ENCODE measurements at places on chromosomes 11 and 22.

DNA sequence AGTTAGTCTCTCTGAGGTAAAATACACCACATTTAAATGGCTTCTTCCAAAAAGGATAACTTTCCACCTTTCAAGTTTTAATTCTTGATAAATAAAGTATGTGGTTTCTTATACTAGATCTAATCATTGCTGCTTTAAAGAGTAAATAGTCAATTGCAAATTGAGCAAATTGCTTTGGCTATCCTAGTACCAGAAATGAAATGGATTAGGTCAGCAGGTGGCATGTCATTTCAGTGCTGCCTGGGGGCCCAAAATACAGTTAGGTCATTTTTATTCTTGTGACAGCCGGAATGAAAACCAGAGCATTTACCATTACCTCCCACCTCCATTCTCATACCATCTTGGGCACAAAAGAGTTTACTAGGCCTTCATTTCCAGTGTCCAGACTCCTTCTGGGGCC is 70.2 kb downstream of the PHF21A start:
- DNase-seq, result no peak

- no peak for DNase-seq
Observed at GRCh38 chr11:4092026-4092425, 2.6 kb upstream of the RRM1 start.

DNA sequence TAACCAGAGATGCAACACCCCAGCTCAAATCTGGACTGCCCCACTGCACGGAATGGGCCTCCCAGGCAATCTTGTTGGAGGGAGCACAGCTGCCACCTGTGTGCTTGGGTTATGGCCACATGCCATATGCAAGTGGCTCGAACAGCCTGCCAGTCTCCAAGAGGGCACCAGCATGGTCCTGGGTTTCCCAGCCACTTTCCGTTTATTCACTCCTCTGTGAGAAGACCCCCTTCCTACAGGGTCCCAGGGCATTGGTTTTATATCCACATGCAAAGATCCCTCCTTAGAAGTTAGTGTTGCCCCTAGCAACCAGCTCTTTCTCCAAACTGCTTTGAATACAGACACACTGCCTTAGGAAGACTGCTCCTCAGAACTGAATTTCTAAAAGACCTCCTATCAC is 487.8 kb downstream of the BUD13 start:
- no peak for DNase-seq

GRCh38 chr11:116422556-116422955 is 350.2 kb downstream of the BUD13 start:
- DNase-seq, result no peak

DNA sequence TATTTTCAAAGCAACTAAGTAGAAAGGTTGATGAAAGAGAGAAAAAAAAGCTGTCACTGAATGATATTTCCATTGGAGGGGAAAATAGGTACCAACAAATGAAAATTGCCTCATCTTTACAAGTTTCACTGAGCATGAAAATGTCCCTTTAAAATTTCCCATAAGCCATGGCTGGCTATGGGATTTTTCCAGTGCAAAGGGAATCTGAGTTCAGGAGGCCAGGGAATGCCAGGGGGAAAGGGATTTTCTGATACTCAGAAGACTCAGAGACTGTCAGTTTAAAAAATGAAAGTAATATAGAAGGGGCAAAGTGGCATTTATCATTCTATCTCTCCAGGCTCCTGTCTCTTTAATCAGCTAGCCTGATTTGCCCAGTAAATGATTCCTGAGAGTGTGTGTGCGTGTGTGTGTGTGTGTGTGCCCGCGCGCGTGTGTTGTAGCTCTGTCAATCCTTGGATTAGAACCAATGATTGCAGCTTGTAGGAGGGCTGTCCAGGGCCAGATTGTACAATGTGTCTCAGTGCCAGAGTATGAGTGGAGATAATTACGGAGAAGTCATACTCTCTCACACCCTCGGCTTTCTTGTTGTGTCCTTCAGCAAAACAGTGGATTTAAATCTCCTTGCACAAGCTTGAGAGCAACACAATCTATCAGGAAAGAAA is at the start of gene NTM:
Gene NTM (plus strand): TSS at position 526 of the 662 bp plus-strand sequence.
- DNase-seq, result no peak

DNA sequence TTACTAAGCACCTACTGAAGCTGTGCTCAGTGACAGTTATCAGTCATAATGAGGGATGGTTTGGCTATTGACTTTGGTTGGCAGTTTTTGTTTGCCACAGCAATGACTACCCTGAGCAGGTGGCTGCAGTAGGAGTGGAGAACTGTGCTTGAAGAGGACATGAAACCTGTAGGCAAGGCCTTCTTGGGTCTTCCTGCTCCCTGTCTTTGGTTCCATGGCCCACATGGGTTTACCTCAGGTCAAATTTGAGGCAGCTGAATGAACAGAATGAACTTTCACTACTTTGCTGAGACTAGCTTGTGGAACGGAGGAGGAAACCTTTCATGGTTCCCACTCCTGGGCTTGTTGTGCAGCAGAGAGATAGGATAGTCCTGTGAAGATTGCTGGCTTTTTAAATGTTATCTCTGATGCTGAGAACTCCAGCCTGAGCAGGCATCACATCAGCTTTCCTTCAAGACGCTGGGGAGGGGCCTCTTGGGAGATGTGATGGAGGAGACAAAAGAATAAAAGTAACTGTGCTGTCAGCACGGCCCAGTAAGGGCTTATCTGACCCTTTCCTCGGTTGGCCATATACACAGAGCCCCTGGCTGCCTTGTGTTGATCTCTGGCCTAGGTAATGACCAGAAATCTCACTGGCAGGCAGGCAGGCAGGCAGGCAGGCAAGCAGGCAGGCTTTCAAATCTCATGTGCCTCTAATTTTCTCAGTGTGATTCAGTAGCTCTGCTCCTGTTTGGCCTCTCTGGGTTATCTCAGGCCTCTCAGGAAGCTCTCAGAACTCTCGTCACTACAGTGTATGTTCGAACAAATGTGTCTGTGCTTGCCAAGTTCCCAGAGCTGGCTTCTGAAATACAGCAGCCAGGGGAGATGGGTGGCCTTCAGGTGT is 12.0 kb downstream of the STIM1 start:
- DNase-seq, result no peak

- DNase-seq, result no peak
Observed at GRCh38 chr11:58837707-58838388, 6.7 kb downstream of the GLYATL2 start.

DNA sequence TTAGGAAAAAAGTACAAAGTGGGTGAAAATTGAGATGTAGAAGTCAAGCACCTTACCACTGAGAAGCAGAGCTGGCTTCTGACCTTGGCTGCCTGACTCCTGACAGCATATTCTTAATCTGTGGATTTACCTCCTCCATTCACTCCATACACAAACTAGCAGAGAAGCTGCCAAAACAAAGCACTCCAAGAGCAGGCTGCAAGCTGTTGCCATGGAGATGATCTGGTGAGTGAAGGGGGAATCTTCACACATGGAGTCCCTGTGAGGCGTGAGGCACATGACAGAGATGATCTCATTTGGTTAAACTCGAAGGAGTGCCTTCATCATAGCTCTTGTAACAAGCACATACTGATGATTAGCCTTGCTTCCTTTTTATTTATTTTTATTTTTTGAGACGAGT is 16.1 kb downstream of the COMMD9 start:
- DNase-seq, result no peak

GRCh38 chr22:17481424-17481823 is 81.9 kb upstream of the SLC25A18 start:
- DNase-seq, result no peak

DNA sequence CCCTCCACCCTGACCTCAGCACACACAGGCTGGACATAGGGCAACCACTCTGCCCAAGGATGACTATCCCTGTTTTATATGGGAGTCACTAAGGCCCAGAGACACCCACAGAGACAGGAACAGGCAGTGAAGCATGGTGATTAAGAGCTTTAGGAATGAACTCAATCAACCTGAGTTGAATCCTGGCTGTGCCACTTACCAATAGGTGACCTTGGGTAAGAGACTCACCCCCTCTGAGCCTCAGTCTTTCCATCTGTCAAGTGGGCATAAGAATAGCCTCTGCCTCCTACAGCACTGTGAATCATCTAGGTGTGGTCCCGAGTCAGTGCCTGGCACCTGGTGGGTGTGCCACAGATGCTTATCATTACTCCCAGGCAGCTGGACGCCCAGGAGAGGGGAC is 6.8 kb downstream of the CRYBB1 start:
- no peak for DNase-seq

DNA sequence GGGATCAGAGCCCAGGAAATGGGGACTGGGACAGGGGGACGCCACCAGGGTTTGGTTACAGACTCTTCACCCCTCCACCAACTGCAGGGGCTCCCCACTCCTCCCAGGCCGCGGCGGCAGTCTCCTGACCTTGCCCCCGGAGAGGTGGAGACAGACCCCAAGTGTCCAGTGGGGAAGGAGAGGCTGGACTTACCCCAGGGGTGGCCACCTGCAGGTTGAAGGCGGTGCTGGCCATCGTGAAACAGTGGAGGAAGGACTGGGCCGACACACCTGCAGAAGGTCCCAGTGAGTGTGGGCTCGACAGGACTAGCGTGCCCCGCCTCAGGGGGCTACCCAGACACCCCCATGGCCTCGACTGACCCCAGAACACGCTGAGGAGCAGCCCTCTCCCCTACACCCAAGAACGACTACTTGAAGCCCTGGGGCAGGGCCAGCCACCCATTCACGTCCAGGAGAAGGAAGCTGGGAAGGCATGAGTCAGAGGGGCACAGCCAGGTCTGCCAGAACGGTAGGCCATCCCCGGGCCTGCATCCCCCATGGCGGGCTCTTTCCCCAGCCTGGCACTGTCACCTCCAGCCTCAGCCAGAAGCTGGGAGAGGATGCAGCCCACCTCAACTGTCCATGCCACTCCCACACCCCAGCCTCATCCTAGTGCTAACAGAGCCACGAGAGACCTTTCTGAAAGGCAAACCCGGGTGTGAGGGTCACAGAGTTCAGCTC is 2.3 kb downstream of the GATD1 start:
- no peak for DNase-seq

DNA sequence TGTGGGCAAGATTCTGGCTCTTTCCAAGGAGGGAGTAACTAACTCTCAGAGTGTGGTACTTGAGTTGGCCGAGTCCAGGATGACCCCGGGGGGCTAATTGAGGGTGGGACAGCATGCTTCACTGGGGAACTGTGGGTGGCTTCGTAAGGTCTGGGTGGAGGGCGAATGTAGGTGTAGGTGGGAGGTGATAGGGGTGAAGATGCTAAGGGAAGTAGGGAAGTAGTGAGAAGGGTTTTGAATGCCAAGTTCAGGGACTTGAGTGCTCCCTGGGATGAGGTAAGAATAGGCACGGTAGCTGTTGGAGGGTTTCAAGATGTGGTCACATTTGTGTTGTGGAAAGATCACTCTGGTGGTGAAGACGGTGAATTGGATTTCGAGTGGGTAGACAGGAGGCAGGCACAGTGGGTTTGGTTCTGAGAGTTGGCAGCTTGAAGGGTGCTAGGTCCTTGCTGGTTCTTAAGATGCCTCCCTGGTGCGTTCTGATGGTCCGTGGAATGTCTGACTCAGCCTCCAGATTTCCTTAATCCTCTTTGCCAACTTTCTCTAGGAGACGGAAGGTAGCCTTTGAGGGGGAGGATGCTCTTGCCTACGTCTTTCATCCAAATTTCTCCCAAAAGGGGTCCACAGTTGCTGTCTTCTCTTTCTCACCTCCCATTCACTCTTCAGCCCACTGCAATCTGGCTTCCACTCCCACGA is 2.5 kb upstream of the DNAL4 start:
- DNase-seq, result no peak

- DNase-seq, result no peak
Observed at GRCh38 chr11:86177302-86177701, 67.3 kb upstream of the EED start.

GRCh38 chr11:12249590-12250260 is 127.6 kb upstream of the PARVA start:
- no peak for DNase-seq

DNA sequence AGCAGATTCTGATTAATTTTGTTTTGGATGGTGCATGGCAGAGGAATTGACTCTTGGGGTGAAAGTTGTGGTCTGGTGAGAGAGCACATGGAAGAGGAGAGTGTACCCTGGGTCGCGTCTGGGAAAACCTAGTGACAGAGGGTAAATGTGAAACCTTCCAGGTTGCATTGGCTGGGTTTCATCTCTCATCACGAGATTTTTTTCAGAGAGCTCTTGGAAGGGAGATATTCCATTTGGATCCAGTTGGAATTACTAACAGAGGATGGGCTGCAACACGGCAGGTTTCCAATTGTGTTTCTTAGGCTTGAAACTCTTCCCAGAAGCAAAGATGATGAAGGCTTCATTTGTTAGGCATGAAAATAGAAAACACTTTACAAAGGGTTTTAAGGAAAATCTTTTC is 109.7 kb upstream of the MTMR2 start:
- DNase-seq, result no peak

DNA sequence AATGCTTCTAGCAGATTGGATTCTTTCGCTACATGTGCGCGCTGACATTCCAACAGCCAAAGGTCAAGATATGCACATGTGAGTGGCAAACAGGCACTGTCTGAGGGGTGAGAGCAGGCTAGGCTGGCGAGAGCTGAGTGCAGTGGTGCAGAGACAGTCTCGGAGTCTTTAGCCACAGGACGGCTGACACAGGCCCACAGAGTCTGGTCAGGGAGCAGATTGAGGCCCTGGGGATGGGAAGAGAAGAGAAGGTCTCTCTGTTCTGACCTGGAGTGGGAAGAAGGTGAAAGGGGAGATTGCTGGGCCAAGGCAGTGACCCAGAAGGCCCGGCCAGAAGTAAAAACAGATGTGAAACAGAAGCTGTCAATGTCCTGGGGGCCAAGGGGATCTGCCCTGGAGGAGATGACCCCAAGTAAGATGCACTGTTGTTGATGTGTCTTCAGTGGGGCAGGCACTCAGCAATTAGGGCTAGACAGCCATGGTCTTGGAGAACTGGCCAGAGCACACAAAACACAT is 197.8 kb downstream of the ETS1 start:
- DNase-seq, result no peak

DNA sequence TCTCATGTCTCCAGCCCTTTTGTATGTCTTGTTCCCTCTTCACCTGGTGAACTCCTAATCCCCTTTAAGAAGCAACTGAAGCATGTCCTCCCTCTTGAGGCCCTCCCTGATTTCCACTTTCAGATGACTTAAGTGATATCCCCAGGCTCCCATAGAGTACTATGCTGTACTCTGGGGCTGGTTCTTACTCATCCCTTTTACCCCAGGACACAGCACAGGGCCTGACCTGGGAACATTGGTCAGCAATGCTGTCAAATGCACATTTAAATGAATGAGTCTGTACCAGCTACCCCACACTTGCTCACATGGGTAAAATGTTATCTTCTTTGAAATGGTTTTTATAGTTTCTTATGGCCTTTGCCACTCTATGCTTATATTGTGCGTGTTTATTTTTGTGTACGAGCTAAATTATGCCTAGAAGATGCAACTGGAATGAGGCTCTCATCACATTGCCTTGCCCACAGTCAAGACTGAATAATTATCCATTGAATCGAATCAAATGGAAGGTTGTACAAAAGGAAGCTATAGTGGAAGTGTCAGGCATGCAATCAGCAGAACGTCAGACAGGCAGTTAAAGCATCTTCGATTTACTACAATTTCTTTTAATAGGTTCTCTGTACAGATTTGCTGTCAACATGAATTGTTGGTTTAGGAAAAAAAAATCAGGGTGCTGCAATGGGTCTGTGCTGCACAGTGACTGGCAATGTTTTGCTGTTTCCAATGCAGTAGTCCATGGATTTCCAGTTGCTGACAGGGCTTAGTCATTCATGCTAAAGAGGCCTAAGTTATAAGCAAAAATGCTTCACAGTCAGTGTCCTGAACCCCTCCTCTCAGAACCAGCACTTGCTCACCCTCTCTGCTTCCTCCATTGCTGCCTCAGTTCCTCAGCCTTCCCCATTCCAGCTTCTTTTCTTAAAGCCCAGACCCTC is 79.5 kb downstream of the PARVA start:
- no peak for DNase-seq
